ENCODE measurements at places on chromosomes 16 and 17.

DNA sequence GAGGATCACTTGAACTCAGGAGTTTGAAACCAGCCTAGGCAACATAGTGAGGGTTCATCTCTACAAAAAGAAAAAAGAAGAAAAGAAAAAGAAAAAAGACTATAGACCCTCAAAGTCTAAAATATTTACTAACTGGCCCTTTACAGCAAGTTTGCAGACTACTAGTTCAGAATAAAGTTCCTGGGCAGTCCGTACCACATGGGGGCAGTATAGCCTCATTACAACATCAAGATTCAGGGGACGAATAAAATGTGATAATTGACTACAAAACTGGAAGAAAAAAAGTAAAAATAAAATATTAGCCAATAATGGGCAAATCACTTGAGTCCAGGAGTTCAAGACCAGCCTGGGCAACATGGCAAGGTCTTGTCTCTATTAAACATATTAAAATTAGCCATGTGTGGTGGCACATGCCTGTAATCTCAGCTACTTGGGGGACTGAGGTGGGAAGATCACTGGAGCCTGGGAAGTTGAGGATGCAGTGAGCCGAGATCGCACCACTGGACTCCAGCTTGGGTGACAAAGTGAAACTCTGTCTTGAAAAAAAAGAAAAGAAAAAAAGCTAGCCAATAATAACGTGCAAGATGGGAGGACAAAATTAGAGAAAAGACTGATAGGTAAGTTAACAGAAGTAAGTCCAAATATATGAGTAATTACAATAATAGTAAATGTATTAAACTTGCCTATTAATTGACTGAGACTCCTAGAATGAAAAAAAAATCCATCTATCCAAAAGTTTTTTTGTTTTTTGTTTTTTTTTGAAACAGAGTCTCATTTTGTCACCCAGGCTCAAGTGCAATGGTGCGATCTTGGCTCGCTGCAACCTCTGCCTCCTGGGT lies 129.4 kb upstream of the SEC14L1 start:
- H3K4me1 ChIP-seq = no peaks in the 10 kb centered on the region
- H3K36me3 ChIP-seq = no peaks in the 10 kb centered on the region
- H3K4me3 ChIP-seq = no peak overlapping the region

DNA sequence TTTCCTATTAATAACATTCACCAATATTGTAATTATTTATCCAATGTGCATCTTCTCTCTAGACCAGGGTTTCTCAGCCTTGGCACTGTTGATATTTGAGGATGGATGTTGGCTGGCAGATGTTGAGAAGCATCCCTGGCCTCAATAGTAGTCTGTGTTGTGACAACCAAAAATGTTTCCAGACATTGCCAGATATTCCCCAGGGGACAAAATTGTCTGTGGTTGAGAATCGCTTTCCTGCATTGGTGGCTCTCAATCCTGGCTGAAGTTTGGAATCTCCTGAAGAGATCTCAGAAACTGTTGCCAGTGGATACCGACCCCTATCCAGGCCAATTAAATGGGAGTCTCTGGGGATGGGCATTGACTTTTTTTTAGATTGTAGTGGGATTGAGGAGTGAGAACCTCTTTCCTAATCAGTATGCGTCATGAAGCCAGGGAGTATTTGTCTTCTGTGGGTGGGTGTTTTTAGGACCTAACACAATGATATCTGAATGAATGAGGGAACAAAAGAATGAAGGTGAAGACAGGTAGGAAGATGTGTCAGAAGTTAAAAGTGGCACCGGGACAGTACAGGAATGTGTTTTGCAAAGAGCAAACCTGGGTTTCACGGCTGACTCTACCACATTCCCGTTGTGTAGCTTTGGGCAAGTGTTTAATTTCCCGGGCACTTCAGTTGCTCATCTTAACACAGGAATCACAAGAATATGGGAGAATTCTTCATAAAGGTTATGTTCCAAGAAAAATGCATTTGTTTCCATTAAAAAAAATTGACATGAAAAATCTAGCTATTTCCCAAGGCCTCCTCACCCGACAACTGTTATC lies 24.3 kb downstream of the HSD17B2 start:
- H3K4me1 ChIP-seq = no peaks in the 10 kb centered on the region
- no peaks in the 10 kb centered on the region for H3K27me3 ChIP-seq
- no peaks in the 10 kb centered on the region for H3K36me3 ChIP-seq

- no peaks in the 10 kb centered on the region for H3K27me3 ChIP-seq
- H3K27ac ChIP-seq = peak overlapping the region; percentile 83
- H3K4me1 ChIP-seq = peaks cover 92% of the 10 kb centered on the region
- DNase-seq = no peak
Observed at GRCh38 chr17:57465610-57466009, 209.3 kb downstream of the MSI2 start.

DNA sequence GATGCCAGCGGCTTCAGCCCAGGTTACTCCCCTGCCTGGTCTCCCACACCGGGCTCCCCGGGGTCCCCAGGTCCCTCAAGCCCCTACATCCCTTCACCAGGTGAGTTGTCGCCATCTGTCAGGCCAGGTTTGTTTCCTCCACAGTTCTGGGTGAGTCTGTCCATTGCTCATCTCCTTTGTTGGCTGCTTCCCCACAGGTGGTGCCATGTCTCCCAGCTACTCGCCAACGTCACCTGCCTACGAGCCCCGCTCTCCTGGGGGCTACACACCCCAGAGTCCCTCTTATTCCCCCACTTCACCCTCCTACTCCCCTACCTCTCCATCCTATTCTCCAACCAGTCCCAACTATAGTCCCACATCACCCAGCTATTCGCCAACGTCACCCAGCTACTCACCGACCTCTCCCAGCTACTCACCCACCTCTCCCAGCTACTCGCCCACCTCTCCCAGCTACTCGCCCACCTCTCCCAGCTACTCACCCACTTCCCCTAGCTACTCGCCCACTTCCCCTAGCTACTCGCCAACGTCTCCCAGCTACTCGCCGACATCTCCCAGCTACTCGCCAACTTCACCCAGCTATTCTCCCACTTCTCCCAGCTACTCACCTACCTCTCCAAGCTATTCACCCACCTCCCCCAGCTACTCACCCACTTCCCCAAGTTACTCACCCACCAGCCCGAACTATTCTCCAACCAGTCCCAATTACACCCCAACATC lies 28.8 kb downstream of the POLR2A start:
- H3K27ac ChIP-seq = no peak overlapping the region
- H3K27me3 ChIP-seq = no peaks in the 10 kb centered on the region
- H3K36me3 ChIP-seq = peaks cover 15% of the 10 kb centered on the region
- H3K4me3 ChIP-seq = no peak overlapping the region

GRCh38 chr16:88872650-88873331 lies 6.3 kb upstream of the PABPN1L start:
- DNase-seq = no peak
- no peak overlapping the region for H3K4me3 ChIP-seq
- no peaks in the 10 kb centered on the region for H3K27me3 ChIP-seq
- no peaks in the 10 kb centered on the region for H3K36me3 ChIP-seq

- no peaks in the 10 kb centered on the region for H3K27me3 ChIP-seq
- no peaks in the 10 kb centered on the region for H3K4me1 ChIP-seq
- H3K4me3 ChIP-seq = no peak overlapping the region
- no peak for DNase-seq
- H3K27ac ChIP-seq = no peak overlapping the region
Observed at GRCh38 chr17:27564463-27564862, 66.5 kb upstream of the LGALS9 start.

DNA sequence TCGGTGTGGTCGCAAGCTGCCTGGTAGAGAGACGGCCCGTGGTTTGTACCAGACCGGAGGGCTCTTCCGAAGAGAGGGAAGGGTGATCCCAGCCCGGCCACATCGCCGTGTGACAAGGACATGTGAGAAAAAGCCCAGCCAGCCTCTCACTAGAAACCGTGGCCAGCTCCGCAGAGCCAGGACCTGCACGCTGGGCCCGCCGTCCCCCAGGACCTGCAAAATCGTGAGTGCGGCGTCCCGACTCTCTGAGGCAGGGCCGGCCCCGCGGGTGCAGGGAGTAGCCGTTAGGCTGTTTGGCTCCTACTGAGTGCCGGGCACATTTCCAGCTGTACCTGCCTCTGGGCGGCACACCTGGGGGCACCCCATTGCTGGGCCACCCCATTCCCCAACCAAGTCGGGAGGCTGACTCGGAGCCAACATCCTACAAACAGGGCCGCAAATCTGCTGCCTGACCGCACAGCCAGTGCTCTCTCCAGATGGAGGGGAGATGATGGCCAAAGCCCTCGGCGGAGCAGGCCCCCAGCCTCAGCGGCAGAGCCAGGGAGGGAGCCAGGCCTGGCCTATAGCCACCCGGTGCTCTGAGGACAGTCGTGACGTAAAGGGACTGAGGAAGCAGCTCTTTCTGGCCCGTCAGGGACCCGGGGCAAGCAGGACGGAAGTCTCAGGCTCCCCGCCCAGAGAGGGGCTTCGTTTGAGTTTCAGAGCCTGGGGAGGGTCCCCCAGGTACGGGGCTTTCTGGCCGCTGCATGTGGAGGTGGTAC lies 33.6 kb upstream of the PABPN1L start:
- no peaks in the 10 kb centered on the region for H3K36me3 ChIP-seq
- H3K4me3 ChIP-seq = no peak overlapping the region
- no peaks in the 10 kb centered on the region for H3K27me3 ChIP-seq
- DNase-seq = no peak
- no peak overlapping the region for H3K27ac ChIP-seq

GRCh38 chr17:79379700-79380445 lies 231.0 kb downstream of the RBFOX3 start:
- H3K36me3 ChIP-seq = no peaks in the 10 kb centered on the region
- no peaks in the 10 kb centered on the region for H3K4me1 ChIP-seq
- no peak for DNase-seq

GRCh38 chr17:69773081-69773480 lies 301.9 kb upstream of the KCNJ16 start:
- H3K4me3 ChIP-seq = no peak overlapping the region
- H3K27me3 ChIP-seq = no peaks in the 10 kb centered on the region
- H3K36me3 ChIP-seq = no peaks in the 10 kb centered on the region
- peaks cover 6% of the 10 kb centered on the region for H3K4me1 ChIP-seq
- no peak for DNase-seq
